Spinal cord (tissue), 10 donors: ENCODE measurements at places on chromosomes 1 and 21. TPM values are rescaled to one million over a fixed set of nuclear protein-coding genes. Genes with fewer than 3 reads are reported as not detected.

Gene ASTN1
- total RNA-seq: 33.4 TPM

Gene NBPF8
- 20.4 TPM for total RNA-seq

Gene ADCY10
- 0.79 TPM for total RNA-seq

Gene FAM43B
- total RNA-seq: 3.0 TPM

Gene KCNJ9
- total RNA-seq: 2.3 TPM

Gene CFAP107
- 0.69 TPM for total RNA-seq

Gene FAM177B
- total RNA-seq: 0.66 TPM

Gene TIPRL
- 43.1 TPM for total RNA-seq

Gene KLHL20
- total RNA-seq: 35.0 TPM

Gene AMY1C
- total RNA-seq: not detected

Gene C1orf94
- 0.40 TPM for total RNA-seq
